HuH-7 (cell line): ENCODE measurements at places on chromosomes 6 and 20.

GRCh38 chr20:15759594-15759993 is 813.7 kb downstream of the KIF16B start:
- DNase-seq, result no peak

GRCh38 chr20:22620342-22620741 is 36.0 kb upstream of the FOXA2 start:
- no peak for DNase-seq

DNA sequence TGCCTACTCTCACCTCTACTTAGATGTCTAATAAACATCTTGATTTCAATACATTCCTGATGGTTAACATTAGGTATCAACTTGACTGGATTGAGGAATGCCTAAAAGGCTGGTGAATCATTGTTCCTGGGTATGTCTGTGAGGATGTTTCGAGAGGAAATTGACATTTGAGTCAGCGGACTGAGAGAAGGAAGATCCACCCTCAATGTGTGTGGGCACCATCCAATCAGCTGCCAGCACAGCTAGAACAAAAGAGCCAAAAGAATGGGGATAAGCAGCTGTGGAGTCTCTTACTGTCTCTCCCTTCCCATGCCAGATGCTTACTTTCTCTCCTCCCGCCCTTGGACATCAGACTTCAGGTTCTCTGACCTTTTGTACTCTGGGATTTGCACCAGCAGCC is 128.6 kb upstream of the HS3ST5 start:
- no peak for DNase-seq

DNA sequence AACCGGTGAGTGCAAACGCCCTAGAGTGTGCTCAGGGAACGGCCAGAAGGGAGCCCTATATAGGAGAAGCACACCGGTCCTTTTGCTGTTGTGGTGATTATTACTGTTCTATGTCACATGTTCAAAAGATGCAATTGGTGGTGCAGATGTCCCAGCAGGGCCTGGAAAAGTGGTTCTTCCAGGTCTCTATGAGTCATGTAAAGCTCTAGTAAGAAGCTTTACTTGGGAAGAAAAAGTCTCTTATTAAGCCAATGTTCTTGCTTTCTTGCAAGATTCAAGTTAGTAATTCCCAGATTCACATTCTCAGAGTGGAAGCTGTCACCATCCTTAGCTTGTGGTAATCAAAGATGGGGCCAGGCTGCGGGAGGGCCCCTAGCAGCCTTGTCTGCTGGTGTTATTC is 23.3 kb downstream of the EDN3 start:
- no peak for DNase-seq

GRCh38 chr20:43563429-43563828 is 4.6 kb downstream of the SGK2 start:
- DNase-seq, result peak; percentile 32

DNA sequence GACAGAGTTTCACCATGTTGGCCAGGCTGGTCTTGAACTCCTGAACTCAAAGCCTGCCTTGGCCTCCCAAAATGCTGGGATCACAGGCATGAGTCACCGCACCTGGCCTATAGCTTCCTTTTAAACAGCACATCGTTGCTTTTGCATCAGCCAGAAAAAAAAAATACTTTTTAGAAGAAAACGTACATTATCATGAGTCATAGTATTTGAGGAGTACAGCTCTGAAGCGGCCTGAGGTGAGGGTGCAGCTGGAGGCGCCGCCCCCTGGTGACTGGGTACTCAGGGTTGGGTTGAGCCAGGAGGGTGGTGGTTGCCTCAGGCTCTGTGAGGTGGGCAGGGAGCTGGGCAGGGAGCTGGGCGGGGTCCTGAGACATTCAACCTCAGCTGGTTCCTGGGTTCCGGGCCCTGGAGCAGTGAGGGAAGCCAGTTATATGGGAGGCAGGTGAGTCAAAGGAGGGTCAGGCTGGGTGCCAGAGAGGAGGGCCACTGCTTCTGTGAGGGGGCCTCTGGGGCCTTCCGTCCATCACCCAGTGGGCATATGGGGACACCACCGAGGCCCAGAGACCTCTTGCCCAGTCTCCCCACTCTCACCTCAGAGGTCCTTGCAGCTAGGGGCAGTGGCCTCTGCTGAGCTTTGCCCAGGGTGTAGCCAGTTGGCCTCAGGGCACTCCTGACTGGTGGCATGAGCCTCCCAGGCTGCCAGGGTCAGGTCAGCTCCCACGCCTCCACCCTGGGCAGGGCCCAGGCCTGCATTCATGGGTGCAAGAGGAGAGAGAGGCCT is 11.7 kb upstream of the ID1 start:
- DNase-seq, result no peak

DNA sequence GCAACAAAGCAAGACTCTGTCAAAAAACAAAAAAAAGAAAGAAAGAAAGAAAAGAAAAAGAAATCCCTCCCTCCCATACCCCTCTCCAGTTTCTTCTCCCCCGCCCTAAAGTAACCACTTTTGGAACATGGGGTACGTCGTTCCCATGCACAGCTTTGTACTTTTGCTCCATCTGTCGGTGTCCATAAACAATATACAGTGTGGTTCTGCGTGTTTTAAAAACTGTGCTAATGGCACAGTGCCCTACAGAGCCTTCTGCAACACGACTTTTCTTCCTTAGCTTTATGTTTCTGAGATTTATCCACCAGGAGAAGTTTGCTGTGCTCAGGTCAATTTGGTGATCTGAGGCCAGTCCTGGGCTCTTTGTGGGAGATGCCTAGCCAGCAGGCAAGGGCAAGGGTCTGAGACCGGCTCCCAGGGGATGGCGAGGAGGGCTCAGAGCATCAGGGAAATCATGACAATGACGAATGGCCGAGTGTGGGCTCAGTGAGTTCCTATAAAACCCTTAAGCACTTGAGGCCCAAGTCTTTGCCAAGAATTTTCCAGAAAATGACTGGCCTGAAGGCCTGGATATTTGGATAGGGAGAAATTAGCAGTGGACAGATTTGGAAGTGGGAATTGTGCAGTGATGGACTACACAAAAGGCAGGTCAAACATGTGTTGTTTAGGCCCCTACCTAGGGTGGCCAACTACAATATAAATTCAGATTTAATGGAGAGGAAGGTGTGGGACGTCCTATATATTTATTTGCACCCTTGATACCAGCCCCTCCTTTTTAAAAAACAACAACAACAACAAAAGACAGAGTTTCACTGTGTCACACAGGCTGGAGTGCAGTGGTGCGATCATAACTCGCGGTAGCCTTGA is 1.9 kb upstream of the BCAS4 start:
- DNase-seq, result no peak

DNA sequence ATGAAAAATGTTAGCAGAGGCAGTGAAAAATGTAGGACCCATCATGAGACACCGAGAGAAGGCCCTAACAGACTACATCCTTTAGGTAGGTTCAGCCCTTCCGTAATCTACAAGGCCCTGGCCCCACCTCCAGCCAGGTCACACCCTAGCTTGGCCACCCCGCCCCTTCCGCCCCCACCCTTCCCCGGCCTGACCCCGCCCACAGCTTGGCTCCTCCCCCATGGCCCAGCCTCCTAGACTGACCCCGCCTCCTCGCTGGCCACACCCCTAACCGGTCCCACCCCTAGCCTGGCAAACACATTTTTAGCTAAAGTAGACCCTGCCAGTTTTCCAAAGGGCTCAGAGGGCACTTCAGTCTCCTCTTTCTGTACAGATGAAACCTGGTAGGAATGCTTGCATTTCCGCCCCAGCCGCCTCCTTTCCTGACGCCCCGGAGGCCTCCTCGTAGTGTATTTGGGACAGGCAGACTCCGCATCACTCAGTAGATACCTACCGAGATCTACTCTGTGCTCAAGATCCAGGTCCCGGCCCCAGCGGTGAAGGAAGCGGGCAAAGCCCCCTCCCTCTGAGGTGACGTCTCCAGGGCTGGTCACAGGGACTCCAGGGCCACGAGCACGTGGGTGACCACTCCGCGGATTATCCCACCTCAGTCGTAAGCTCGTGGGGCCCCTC is 443.5 kb downstream of the PREX1 start:
- no peak for DNase-seq

GRCh38 chr20:50267041-50267865 is 76.6 kb downstream of the CEBPB start:
- DNase-seq, result peak; percentile 76

GRCh38 chr20:50580016-50580747 is 70.0 kb downstream of the PTPN1 start:
- DNase-seq, result peak; percentile 95

GRCh38 chr6:16483315-16483875 is 245.0 kb downstream of the GMPR start:
- DNase-seq, result no peak

DNA sequence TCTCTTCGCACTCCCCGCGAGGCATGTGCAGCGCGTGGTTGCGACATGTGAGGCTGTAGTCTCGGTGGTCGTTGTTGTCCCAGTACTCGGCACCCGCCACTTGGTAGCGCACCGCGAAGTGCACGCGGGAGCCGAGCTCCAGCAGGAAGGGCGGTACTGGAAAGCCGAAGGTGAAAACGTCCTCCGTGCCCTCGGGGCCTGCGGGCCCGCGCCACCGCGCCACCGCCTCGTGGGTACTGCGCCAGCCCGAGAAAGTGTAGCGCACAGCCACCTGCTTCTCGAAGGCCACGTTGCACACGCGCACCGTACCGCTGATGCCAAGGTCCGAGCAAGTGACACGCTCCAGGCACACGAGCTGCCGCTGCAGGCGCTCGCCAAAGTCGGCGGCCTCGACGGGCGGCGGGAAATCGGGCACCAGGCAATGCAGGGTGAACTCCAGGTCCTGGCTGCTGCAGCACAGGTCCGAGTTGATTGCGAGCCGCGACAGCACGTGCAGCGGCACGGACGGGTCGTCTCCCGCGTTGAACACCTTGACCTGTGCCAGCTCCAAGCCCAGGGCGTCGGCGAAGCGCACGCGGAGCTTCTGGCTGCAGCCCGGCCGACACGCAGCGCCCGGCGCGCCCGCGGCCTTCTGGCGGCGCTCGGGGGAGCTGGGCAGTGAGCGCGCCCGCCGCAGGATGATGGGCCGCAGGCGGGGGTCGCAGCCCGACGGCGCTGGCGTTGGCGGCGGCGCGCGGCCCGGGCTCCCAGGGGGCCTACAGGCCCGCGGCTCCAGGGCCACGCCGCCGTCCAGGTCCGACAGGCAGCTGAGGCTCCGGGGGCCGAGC is 840 bp downstream of the PPP1R3D start:
- DNase-seq, result no peak

DNA sequence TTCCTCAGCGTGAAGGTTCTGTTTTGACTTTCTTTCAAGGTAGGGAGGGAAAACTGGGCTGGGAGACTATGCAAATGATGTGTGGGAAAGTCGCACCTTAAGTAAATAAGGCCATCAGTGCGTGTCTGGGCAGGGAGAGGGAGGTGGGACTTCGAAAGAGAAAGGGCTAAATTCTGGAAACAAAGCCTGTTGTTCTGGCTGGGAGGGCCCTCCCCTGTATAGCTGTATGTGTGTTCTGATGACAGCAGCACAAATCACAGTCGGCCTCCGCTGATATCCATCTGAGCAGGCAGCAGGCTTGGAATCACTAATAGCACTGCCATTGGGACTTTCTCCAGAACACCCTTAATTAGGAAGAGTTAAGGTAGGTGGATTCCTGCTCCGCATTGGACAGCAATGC is 19.2 kb downstream of the JAG1 start:
- no peak for DNase-seq

- DNase-seq, result no peak
These were observed 47.0 kb upstream of the TBX18 start for GRCh38 chr6:84811351-84811750.

GRCh38 chr6:107479089-107479690 is 10.7 kb upstream of the SOBP start:
- no peak for DNase-seq

GRCh38 chr6:169051371-169051770 is 202.3 kb downstream of the THBS2 start:
- DNase-seq, result no peak

GRCh38 chr20:46347841-46348803 is 39.8 kb upstream of the CDH22 start:
- DNase-seq, result no peak

DNA sequence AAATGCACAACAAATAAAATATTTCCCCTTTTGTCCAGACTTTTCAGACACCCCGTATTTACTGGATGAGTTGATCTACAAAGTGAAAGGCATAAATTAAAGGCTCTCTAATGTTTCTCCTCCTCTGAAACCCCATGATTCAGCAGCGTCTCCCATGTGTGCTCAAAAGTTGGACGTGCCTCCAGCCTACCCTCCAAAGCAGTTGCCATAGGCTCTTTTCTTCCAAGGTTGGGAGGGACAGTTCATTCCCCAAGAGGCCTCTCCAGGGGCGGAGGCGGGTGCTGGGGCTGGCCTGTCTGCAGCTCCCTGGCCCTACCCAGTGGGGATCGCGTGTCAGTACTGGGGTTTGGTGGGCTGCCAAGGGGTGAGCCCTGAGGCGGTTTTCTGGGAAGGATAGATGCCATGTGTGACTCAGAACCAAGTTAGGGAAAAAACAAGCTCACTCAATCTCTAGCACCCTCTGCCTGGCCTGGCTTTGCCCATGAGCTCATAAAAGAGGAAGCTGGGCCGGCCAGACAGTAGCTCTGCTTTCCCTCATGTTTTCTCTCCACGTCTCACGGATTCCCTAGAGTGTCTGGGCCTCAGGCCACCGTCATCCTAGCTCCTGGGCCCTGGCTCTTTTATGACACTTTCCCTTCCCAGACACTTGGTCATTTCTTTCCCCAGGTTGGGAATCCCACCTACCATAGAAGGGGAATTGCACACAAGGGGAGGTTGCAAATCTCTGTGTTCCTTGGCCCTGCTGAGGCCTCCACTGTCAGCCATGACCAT is 8.0 kb upstream of the IER3 start:
- DNase-seq, result no peak

- no peak for DNase-seq
These were observed 68.3 kb upstream of the TMEM244 start for GRCh38 chr6:129929433-129929832.

DNA sequence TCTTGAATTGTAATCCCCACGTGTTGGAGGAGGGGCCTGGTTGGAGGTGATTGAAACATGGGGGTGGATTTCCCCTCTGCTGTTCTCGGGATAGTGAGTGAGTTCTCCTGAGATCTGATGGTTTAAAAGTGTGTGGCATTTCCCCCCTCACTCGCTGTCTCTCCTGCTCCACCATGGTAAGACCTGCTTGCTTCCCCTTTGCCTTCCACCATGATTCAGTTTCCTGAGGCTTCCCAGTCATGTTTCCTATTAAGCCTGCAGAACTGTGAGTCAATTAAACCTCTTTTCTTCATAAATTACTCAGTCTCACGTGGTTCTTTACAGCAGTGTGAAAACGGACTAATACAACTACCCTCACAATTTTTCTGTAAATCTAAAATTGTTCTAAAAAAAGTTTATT is 26.8 kb upstream of the FAM184A start:
- no peak for DNase-seq

DNA sequence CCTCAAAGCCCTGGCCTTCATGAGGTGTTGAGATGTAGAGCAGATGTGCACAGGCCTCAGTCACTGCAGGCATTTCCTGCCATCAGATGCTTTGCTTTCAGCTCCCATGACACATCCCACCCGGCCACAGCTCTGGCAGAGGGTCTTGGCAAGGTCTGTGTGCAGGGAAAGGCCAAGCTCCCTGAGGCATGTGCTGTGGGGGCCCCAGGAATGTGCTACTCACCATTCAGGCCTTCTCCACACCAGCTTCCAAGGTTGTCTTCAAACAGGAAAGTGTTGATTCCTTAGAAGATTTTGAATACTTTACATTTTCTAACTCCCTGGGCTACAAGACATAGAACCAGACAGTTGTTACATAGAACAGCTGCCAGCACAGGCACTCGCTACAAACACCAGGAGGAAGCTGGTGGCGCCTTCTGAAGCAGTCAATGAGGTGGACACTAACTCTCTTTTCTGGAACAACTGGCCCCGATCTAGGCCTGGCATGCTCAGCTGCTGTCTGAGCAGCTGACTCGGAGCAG is 27.8 kb downstream of the CASS4 start:
- no peak for DNase-seq
